ENCODE measurements at places on chromosomes 3 and 15.

DNA sequence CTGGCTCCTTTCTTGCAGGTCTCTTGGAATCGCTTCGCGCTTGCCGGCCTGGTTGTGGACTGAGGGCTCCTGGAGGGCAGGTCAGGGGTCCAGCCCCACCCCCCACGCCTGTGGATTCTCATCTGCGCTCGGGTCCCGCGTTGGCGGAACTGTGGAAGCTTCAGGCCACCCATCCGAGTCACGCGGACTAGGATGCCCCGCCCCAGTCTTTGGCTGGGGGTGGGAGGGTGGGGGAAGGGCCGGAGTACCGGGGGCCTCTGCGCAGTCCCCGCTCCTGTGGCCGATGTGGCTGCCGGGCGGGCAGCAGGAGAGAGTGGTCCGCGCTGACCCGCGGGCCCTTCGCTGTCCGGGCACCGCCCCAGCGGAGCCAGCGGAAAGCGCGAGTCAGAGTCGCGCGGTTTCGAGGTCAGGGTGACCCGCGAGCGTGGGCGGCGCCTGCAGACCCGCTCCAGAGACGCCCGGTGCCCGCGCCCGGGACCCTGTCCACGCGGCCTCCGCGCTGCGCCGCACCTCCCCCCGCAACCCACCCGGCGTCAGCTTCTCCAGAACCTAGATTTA is 114.2 kb downstream of the KLF13 start:
- DNase-seq = peak; percentile 44

DNA sequence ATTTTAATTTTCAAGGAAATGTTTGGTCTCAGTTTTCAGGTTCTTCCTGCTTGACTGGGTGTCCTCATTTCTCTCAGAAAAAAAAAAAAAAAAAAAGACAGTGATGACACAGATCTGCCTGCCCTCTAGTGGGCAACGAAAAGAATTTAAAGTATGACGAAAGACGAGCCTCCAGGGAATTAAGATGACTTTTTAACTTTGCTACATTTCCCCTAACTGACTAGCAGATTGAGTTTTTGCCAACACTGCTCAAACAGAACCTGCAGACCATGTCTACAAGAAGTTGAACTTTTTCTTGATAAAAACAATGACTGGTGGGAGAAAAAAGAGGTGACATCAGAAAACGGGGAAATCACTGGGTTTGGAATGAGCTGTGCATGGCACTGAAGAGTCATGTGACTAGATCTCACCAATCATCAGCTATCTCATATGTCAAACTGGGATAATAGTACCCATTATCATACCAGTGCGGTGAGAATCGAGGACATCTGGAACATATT is 40.8 kb downstream of the EOMES start:
- DNase-seq = peak; percentile 58

- no peak for DNase-seq
Measured at GRCh38 chr3:63228087-63228486, 50.0 kb upstream of the SYNPR start.

GRCh38 chr3:179020112-179020511 is 51.5 kb downstream of the ZMAT3 start:
- DNase-seq = no peak

GRCh38 chr3:170811928-170812591 is 57.9 kb downstream of the RPL22L1 start:
- peak; percentile 77 for DNase-seq

DNA sequence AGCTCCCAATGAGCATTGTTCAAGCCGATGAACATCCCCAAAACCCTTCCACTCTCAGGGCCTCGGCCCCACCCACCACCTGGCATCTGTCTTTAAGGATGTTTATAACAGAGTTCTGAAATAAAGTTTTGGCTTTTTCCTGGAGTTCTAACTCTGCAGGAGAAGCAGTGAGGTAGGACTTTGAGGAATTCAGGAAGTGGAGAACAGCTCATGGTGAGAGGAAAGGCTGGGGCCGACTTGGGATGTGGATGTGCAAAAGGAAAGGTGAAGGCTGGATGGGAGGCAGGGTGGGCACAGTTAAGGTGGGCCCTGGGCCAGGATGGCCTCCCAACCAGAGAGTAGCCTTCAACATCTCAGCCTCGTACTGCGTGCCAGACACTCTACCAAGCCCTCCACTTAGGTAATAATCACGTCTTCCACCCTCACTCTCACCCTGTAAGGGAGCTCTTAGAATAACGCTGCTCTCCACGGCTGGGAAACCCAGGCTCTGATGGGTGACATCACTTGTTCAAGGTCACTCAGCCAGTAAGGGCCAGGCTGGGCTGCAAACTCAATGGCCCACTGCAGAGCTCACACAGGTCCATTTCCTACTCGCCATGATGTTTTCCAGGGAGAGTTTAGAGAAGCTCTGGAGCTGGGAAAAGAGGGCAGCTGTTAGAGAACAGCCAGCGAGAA is 28.5 kb downstream of the LIPC start:
- no peak for DNase-seq

Data from CD4-positive, alpha-beta T cell treated with Interleukin-21 for 1 hour (primary cell).